ENCODE measurements at places on chromosomes 6 and 20. TPM values are rescaled to one million over a fixed set of nuclear protein-coding genes. Genes with fewer than 3 reads are reported as not detected.

The EGFL8 gene
- total RNA-seq: 2.4 TPM

The HLA-DQA1 gene
- 13.1 TPM for total RNA-seq

The C20orf173 gene
- total RNA-seq: not detected

The ADGB gene
- not detected for total RNA-seq

Data from heart left ventricle (tissue), 16 donors.